ENCODE measurements at places on chromosomes 3 and 15.

- DNase-seq, result no peak
Measured at GRCh38 chr15:33946152-33946551, 22.1 kb upstream of the CHRM5 start.

DNA sequence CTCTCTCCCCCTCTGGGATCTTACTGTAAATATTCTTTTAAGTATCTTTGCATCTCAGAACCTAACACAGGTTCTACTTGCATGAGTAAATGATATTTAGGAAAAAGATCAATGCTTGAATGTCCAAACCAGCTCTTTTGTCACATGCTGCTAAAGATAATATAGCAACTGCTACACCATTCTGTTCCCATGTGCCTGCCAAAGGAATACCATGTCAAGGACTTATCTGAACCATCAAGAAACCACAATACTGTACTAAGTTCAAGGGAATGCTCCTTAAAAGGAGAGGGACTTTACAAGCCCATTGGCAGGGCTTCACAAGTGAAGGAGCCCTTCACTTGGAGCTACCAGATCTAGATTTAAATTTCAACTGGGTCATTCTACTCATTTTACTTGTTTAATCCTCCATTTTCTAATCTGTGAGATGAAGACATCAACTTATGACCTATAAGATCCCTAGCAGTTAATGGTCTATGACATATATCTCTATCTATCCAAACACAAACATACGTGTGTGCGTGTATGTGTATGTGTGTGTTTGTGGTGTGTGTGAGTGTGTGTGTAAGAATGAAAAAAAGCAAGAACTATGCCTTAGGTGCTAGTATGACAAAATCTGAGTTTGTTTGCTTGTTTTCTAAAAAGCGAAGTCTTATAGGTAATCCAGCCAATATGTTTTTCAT lies 13.0 kb upstream of the SEC62 start:
- DNase-seq, result no peak

- no peak for DNase-seq
Measured at GRCh38 chr3:197847866-197848401, 56.9 kb downstream of the LRCH3 start.

DNA sequence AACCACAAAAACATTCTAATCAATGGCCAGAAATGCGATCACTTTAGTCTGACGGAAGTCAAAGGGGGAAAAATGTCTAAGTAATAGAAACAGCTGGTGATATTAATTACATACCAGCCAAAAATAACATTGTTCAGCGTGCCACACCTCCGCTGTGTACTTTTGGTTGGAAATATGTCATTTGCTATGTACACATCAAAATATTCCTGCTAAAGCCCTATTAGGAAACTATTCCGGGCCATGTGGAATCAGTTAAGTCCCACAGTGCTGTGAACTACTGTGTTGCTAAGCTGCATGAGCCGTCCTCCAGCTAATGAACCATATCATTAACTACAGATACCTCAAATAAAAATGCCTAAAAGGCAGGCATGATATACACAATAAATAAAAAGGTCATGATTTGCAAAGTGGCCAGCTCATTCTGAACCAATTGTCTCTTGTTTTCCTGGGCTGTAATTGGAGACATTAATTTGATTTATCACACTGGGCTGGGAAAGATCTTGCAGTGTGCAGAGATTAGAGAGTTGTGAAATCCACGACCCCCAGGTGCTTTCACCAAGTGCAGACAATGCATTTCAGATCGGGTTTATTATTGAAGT lies 200.5 kb upstream of the LRTM1 start:
- peak; percentile 31 for DNase-seq

DNA sequence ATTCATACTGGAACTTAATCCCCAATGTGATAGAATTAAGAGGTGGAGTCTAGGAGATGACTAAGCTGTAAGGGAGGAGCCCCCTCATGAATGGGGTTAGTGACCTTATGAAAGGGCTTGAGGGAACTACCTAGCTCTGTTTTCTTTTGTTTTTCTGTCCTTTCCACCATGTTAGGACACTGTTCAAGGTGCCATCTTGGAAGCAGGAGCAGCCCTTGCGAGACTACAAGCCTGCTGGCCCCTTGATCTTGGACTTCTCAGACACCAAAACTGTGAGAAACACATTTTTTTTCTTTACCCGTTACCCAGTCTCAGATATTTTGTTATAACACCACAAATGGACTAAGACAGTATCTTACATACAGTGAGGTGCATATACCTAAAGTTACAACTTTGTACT lies 26.5 kb downstream of the GOLGA6A start:
- DNase-seq, result no peak

DNA sequence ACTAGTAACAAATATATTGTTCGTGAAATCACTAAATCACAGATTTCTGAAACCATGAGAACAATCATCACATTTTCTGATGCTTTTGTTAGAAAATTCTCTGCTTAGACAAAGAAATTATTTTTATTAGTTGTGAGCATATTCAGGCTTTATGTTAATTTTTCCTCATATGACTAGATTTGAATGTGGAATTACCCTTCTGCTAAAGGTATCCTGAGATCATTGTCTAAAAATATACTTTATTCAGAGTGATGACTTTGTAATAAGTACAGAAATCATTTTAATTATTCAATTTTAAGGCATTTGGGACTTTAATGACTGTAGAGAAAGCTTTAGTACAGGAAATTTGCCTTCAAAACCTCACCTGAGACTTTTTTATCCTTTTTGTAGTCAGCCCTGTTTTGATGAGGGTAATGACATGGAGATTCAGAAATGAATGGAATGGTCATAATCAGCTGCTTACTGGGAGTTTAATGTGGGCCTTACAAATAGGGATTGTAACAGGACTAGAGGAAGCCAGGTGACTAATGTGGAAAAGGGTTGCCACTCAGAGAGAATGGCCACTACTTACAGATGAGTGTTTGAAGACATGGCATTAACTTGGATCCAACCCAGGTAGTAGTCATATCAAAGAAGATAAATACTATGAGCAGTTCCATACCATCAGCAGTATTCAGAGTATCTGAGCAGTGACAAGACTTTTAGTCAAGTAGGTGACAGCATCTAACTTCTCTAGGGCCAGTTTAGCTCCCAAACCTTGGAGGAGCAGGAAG lies 148.3 kb downstream of the MBNL1 start:
- DNase-seq, result no peak

DNA sequence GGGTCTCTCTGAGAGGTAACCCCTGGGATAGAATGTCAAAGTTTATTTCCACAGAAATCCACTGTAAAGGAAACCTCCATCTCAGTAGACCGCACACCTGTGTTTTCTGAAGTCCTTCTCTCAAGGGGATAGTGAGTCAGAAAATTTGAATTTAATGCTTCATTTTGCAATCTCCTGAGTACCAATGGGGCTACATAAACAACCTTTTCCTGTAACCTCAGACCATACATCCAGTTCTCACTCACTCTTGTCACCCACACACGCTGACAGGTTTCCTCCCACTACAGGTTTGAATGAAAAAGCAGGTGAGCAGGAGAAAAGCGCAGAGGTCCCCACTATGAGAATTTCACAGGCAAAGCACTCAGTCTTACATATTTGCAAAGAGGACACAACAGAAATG lies 165.3 kb upstream of the MCTP2 start:
- no peak for DNase-seq

- no peak for DNase-seq
Measured at GRCh38 chr3:39108200-39108710, 775 bp downstream of the TTC21A start.

GRCh38 chr3:40876009-40876408 lies 323.3 kb upstream of the CTNNB1 start:
- DNase-seq, result no peak

- no peak for DNase-seq
Measured at GRCh38 chr15:76994001-76994400, 925 bp upstream of the PSTPIP1 start.

DNA sequence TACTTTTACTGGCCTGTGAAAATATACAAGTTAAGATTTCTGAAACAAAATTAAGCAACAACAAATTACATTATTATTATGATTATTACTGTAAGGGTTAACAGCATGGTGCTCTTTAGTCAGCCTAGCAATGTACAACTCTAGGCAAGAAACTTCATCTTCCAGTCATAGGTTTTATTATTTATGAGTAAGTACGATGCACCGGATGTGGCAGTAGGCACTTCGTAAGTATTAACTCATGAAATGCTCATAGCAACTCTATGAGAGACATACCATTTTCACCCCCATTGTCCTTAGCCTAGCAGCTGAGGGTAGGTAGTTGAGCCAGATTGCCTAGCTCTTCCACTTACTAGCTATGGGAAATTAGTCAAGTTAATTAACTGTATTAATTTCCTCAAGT lies 68.0 kb upstream of the PTPRG start:
- DNase-seq, result no peak

GRCh38 chr3:99472385-99472784 lies 166.0 kb upstream of the COL8A1 start:
- DNase-seq, result no peak

GRCh38 chr15:80184554-80184953 lies 31.8 kb downstream of the FAH start:
- no peak for DNase-seq

DNA sequence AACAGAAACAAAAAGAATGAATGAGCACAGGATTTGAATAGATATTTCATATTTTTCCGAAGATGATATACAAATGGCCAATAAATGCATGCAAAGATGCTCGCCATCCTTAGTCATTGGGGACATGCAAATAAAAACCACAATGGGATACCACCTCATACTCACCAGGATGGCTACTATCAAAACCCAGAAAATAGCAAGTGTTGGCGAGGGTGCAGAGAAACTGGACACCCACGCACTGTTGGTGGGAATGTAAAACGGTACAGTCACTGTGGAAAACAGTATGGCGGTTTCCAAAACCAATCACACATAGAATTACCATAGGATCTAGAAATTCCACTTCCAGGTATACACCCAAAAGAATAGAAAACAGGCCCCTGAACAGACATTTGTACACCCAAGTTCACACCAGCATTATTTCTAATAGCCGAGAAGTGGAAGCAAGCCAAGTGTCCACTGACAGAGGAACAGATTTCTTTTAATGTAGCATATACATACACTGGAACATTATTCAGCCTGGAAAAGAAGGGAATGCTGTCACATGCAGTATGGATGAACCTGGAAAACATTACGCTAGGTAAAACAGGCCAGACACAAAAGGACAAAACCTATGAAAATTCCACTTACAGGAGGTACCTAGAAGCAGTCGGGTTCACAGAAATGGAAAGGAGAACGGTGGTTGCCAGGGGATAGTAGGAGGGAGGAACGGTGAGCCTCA lies 3.6 kb downstream of the RNF168 start:
- DNase-seq, result no peak

DNA sequence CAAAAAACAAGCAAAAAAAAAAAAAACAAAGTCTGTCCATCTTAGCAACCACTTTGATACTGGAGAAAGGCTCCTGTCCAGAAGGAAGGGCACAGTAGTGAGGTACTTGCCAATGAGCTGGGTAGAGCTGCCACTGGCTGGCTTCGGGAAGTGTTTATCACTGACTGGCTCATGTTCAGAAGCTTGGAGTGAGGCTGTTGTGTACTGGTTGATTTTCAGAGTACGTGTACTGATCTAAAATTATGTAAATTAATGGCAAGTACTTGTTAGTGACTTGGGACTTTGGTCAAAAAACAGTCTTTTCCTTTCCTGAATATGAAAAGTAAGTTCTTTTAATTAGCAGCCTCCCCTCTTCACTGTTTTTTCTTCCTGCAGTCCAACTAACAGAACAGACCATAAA lies 979 bp upstream of the ZNF621 start:
- DNase-seq, result peak; percentile 4

Data from neural progenitor cell (in vitro differentiated cells).